ENCODE measurements at places on chromosomes 3 and 15. TPM values are rescaled to one million over a fixed set of nuclear protein-coding genes. Genes with fewer than 3 reads are reported as not detected.

Gene GPR171
- 16.5 TPM for polyA plus RNA-seq

Gene GOLGA6L22
- polyA plus RNA-seq = not detected

Gene SRP14
- 744 TPM for polyA plus RNA-seq

- no peaks in the 10 kb centered on the region for H3K36me3 ChIP-seq
- H3K4me1 ChIP-seq = no peaks in the 10 kb centered on the region
- no peak for DNase-seq
- H3K27ac ChIP-seq = no peak overlapping the region
- no peak overlapping the region for H3K4me3 ChIP-seq
These were observed 98.5 kb upstream of the SLC25A36 start for GRCh38 chr3:140842984-140843649.

GRCh38 chr3:48966367-48966766 is 23.7 kb upstream of the P4HTM start:
- H3K27me3 ChIP-seq = no peaks in the 10 kb centered on the region
- no peak overlapping the region for H3K4me3 ChIP-seq
- H3K4me1 ChIP-seq = peaks cover 15% of the 10 kb centered on the region
- H3K36me3 ChIP-seq = peaks cover 23% of the 10 kb centered on the region

DNA sequence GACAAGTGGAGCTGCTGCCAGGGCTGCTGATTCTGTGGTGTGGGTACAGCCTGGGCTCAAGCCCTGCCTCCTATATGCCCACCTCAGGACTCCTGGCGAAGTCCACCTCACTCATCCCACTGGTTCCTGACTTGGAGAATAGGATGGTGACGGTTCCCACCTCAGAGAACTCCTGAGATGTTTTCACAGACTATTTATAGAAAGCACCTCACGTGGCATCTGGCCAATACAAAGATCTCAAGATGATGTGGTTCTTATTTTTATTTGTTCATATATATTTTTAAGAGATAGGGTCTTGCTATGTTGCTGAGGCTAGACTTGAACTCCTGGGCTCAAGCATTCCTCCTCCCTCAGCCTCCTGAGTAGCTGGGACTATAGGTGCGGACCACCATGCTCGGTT is 236.9 kb upstream of the BHLHE40 start:
- H3K27ac ChIP-seq = peak overlapping the region; percentile 97
- H3K36me3 ChIP-seq = peaks cover 6% of the 10 kb centered on the region
- peaks cover 3% of the 10 kb centered on the region for H3K27me3 ChIP-seq

- H3K36me3 ChIP-seq = no peaks in the 10 kb centered on the region
- no peak for DNase-seq
- no peak overlapping the region for H3K4me3 ChIP-seq
These were observed 176.6 kb downstream of the PLCH1 start for GRCh38 chr3:155568295-155568694.

GRCh38 chr3:141686466-141687291 is 51.4 kb upstream of the RNF7 start:
- no peaks in the 10 kb centered on the region for H3K36me3 ChIP-seq
- peak overlapping the region; percentile 89 for H3K27ac ChIP-seq
- H3K4me3 ChIP-seq = peak overlapping the region; percentile 82
- peaks cover 20% of the 10 kb centered on the region for H3K4me1 ChIP-seq

Data from immature natural killer cell (primary cell).